HS-5 (cell line): ENCODE measurements at places on chromosomes 6 and 20.

GRCh38 chr20:43832096-43832816 lies 82.4 kb upstream of the TOX2 start:
- DNase-seq: no peak

DNA sequence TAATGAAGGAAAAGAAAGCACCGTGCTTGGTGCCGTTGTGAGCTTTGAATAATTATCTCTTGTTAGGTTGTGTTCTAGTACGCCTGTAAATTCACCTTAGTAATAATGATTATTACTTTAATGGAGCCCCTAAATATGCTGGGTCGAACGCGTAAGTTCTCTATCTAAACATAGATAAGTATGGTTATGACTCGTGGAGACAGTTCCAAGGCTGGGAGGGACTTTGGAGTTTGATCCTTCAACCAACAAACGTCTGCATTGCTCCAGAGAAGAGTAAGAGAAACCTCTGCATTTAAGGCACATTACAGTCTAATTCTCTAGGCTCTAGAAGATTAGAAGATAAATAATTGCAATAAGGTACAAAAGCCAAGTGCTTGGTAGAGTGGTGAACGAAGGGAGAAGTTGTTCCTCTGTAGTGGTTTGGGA lies 514 bp downstream of the ACOT13 start:
- DNase-seq: peak; percentile 23

DNA sequence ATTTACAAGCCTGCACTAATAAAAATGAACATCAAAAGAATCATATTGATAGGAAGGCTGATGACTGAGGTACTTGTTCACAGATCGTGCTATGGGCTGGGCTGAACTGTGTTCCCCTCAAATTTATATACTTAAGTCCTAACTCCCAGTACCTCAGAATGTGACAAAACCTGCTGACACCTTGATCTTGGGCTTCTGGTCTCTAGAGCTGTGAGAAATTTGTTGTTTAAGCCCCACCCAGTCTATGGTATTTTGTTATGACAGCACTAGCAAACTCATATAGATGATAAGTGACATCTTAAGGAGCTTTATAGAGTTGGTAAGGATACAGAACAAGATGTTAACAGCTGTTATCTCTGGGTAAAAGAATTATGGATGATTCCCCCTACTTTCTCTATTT lies 13.8 kb downstream of the UBE2V1 start:
- DNase-seq: no peak

- DNase-seq: no peak
Observed at GRCh38 chr6:37816599-37817375, 2.7 kb upstream of the ZFAND3 start.
